CD4-positive, CD25-positive, alpha-beta regulatory T cell (primary cell): ENCODE measurements at places on chromosomes 5 and 9. TPM values are rescaled to one million over a fixed set of nuclear protein-coding genes. Genes with fewer than 3 reads are reported as not detected.

GRCh38 chr9:16213781-16214515 lies 656.5 kb downstream of the BNC2 start:
- H3K4me1 ChIP-seq, result no peaks in the 10 kb centered on the region
- no peaks in the 10 kb centered on the region for H3K36me3 ChIP-seq
- no peak for DNase-seq
- no peaks in the 10 kb centered on the region for H3K27me3 ChIP-seq
- no peak overlapping the region for H3K4me3 ChIP-seq

DNA sequence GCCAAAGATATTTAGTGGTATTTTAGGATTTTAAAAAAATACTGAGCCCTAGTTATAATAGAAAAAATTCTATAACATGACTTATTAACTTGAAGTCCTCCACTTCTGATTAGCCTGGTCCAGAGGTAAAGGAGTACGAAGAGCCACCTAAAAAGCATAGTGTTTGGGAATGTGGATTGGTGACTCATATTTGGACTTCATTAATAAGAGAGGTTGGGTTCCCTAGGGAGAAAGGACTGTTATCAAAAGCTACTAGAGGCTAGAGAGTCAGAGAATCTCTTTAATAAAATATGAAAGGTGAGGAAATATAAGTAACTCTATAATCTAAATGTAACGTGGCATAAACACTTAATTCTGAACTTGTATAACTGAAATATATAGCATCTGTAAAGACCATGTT lies 180.7 kb upstream of the TARS1 start:
- H3K4me3 ChIP-seq, result no peak overlapping the region
- no peak overlapping the region for H3K27ac ChIP-seq
- no peaks in the 10 kb centered on the region for H3K27me3 ChIP-seq
- no peaks in the 10 kb centered on the region for H3K4me1 ChIP-seq
- DNase-seq, result no peak
- no peaks in the 10 kb centered on the region for H3K36me3 ChIP-seq

DNA sequence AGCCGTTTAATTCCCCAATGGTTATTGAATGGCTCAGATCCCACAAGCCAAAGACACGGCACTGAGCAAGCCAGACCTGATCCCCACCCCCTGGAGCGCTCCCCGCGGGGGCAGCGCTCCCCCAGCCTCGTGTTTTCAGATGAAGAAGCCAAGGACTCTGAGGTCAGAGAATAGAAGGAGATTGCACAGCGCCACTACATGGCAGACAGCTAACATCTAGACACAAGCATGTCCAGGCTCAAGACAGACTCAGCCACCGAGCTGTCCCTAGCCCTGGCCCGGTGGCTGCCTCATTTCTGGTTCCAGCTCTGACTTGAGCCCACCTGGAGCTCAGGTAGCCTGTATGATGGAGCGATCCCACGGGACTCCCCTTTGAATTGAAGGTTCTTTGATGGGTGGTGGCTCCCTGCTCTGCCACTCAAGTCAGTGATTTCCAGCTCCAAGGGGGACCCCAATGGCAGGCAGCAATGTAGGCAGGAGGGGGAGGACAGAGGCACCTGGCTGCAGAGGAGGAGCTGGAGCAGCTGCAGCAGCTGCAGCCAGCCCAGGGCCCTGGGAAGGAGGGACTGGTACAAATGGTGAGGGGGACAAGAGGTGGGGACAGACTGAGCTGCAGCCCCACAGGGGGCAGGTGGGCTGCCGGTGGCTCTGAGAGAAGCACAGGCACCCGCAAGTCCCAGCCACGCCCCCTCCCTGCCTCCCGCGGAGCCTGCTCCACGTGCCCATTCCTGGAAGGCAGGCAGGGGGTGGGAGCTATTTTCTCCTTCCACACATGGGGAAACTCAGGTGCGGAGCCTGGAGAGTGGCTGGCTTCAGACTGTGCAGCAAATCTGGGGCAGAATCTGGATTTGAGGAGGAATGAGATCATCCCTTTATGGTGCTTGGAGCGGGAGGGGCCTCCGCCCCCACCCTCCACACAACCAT lies 40.2 kb downstream of the NTNG2 start:
- no peaks in the 10 kb centered on the region for H3K4me1 ChIP-seq
- H3K27ac ChIP-seq, result no peak overlapping the region
- H3K27me3 ChIP-seq, result no peaks in the 10 kb centered on the region
- no peaks in the 10 kb centered on the region for H3K36me3 ChIP-seq
- no peak overlapping the region for H3K4me3 ChIP-seq

DNA sequence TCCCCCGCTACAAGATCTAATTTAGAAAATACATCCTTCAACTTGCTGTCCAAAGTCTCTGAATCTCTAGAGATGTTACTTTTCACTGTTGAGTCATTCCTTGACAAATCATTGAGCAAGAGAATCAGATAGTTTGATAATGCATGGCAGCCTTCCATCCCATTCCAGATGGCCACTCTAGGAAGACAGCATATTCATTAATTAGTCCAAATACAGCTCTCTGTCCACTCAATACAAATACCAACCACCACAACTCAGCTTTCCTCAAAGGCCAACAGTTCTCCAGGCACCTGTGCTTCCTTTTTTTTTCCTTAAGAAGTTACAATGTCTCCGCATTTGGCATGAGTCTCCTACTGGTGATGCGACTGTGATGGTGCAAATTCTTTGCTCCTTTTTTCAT lies 72.3 kb downstream of the DROSHA start:
- H3K36me3 ChIP-seq, result peaks cover 83% of the 10 kb centered on the region
- no peaks in the 10 kb centered on the region for H3K4me1 ChIP-seq
- H3K27me3 ChIP-seq, result no peaks in the 10 kb centered on the region
- H3K27ac ChIP-seq, result no peak overlapping the region

DNA sequence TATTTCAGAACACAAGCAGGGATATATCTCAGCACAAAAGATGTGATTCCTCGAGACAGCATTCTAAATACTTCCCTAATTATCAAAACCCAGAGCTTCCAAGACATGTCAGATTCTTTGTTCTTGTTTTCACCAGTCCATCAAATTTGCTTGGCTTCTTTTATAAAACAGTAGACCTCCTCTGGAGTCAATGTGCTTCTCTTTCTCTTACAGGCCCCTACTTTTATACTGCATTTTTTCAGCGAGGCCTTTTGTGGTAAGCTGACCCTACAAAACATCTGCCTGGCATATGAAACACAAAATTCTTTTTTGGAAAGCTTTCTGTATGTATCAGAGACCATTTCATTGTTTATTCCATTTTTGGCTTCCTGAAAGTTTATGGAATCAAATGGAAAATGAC lies 81.8 kb downstream of the ARSB start:
- H3K27me3 ChIP-seq, result no peaks in the 10 kb centered on the region
- H3K4me1 ChIP-seq, result no peaks in the 10 kb centered on the region
- no peaks in the 10 kb centered on the region for H3K36me3 ChIP-seq
- no peak overlapping the region for H3K4me3 ChIP-seq

GRCh38 chr5:141850244-141850768 lies 27.9 kb downstream of the PCDH1 start:
- H3K27ac ChIP-seq, result peak overlapping the region; percentile 71
- H3K27me3 ChIP-seq, result no peaks in the 10 kb centered on the region
- peaks cover 15% of the 10 kb centered on the region for H3K4me1 ChIP-seq
- peak; percentile 58 for DNase-seq
- peak overlapping the region; percentile 76 for H3K4me3 ChIP-seq

- H3K4me3 ChIP-seq, result no peak overlapping the region
- no peaks in the 10 kb centered on the region for H3K27me3 ChIP-seq
- DNase-seq, result no peak
- H3K27ac ChIP-seq, result no peak overlapping the region
- H3K36me3 ChIP-seq, result no peaks in the 10 kb centered on the region
- H3K4me1 ChIP-seq, result no peaks in the 10 kb centered on the region
Observed at GRCh38 chr5:126523818-126524510, 71.1 kb downstream of the ALDH7A1 start.

GRCh38 chr9:6198251-6198650 lies 17.4 kb upstream of the IL33 start:
- H3K27ac ChIP-seq, result no peak overlapping the region
- no peak overlapping the region for H3K4me3 ChIP-seq
- no peak for DNase-seq
- H3K36me3 ChIP-seq, result no peaks in the 10 kb centered on the region
- no peaks in the 10 kb centered on the region for H3K4me1 ChIP-seq
- H3K27me3 ChIP-seq, result no peaks in the 10 kb centered on the region

- H3K36me3 ChIP-seq, result no peaks in the 10 kb centered on the region
- DNase-seq, result no peak
- peaks cover 32% of the 10 kb centered on the region for H3K4me1 ChIP-seq
- no peak overlapping the region for H3K4me3 ChIP-seq
- no peak overlapping the region for H3K27ac ChIP-seq
Observed at GRCh38 chr5:76084496-76085242, 1.5 kb downstream of the SV2C start.

DNA sequence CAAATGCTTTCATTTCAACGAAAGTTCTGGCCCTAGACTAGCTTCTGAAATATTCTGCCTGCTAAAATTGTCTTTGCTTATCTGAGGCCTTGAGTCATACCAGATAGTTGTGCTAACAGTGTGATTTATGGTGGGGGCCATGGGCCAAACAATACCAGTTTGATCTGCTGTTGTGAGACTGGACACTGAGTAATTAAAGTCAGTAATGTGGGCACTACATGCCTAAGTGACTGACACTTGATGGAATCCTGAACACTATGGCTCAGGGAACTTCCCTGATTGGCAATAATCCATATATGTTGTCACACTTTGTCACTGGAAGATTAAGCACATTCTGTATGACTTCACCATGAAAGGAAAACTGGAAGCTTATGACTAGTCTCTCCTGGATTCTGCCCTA lies 127.6 kb upstream of the CYLC2 start:
- no peak for DNase-seq
- H3K27me3 ChIP-seq, result no peaks in the 10 kb centered on the region
- no peak overlapping the region for H3K27ac ChIP-seq
- H3K4me1 ChIP-seq, result no peaks in the 10 kb centered on the region
- H3K36me3 ChIP-seq, result no peaks in the 10 kb centered on the region
- H3K4me3 ChIP-seq, result no peak overlapping the region

DNA sequence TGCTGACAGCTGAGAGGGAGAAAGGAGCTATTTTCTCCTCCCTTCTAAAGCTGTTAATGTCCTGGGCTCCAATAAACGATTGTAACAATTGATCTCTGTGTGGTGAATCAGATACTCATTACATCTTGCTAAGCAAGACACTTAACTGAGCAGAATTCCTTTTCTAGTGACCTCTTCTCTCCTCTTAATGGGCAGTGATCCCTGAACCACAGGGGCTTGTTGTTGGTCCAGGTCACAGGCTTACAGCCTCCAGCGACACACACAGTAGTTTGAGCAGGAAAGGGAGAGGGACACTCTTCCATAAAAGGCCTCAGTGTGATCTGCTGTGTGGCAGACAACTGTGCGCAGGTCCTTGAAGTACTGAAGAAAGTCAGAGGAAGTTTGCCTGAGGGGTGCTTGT lies 58.5 kb upstream of the MYO10 start:
- no peaks in the 10 kb centered on the region for H3K27me3 ChIP-seq
- H3K27ac ChIP-seq, result no peak overlapping the region
- no peak overlapping the region for H3K4me3 ChIP-seq
- no peaks in the 10 kb centered on the region for H3K36me3 ChIP-seq
- no peaks in the 10 kb centered on the region for H3K4me1 ChIP-seq

DNA sequence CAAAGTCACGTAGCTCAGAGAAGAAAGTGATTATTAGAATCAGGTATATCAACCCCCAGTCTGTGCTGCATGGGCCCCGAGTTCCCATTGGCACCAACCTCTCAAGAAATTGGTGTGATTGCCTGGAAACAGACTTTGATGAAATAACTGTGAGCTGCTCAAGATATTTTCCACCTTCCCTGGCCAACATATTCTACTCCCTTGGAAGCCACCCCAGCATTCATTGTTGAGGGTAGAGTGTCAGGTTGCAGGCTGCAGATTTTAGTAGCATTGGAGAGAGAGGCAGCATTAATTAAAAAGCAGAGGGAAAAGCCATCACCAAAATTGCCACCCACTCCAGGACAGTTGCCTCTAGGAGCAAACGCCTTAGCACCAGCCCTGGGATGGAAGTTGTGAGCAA lies 154.2 kb upstream of the TNPO1 start:
- no peaks in the 10 kb centered on the region for H3K36me3 ChIP-seq
- no peak for DNase-seq
- no peak overlapping the region for H3K27ac ChIP-seq
- no peaks in the 10 kb centered on the region for H3K27me3 ChIP-seq
- no peaks in the 10 kb centered on the region for H3K4me1 ChIP-seq

Gene PCDHGA5
- not detected for total RNA-seq

Gene CNTNAP3B
- total RNA-seq, result not detected

Gene SCGB3A2
- total RNA-seq, result not detected
